ENCODE measurements at places on chromosomes 4 and X.

GRCh38 chr4:39932776-39933402 is 44.8 kb downstream of the PDS5A start:
- no peak for DNase-seq

- DNase-seq: no peak
These were observed 12.4 kb downstream of the PLP1 start for GRCh38 chrX:103789004-103789403.

GRCh38 chrX:13397878-13398818 is 78.3 kb upstream of the ATXN3L start:
- no peak for DNase-seq

GRCh38 chrX:110055616-110056015 is 52.7 kb downstream of the TMEM164 start:
- no peak for DNase-seq

DNA sequence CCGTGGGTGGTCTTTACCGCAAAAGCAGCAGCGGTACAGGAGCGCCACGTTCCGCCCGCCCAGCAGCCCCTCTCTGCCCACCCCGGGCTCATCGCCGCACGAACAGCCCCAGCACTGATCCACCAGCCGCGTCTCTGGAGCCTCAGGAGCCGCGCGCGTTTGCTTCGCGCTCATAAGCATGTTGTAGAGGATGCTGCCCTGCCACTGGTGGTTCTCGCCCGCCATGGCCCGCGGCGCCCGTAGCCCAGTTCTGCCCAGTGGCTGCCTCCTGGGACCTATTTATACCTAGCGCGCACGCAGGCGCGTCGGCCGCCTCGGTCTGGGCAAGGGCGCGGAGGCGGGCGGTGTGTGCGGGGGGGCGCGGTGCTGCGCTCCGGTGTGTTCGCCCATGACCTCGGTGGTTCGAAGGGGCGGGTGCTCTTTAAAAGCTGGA is at the start of gene NR0B1:
Gene NR0B1 (minus strand): TSS at position 252 of the 433 bp plus-strand sequence. CDS start 27 bp downstream, at position 225.
- no peak for DNase-seq

DNA sequence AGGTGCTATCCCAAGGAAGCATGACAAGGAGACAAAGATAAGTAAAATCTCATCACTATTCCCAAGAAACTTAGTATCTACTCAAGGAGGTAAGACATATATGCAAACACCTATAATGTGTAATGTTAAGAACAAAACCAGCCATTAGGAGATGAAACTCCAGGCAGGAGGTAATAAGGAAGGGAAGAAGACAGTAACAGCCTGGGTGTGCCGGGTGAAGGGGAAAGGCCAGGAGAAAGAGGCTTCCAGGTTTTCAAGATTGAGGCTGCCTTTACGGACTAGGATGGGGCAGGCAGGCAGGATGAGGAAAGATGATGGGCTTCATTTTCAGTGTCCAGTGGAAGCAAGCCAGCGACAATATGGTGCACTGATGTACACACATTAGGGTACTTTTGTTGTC is 62.5 kb downstream of the LEF1 start:
- no peak for DNase-seq

- no peak for DNase-seq
These were observed 120.3 kb downstream of the UNC5C start for GRCh38 chr4:95428291-95429070.

DNA sequence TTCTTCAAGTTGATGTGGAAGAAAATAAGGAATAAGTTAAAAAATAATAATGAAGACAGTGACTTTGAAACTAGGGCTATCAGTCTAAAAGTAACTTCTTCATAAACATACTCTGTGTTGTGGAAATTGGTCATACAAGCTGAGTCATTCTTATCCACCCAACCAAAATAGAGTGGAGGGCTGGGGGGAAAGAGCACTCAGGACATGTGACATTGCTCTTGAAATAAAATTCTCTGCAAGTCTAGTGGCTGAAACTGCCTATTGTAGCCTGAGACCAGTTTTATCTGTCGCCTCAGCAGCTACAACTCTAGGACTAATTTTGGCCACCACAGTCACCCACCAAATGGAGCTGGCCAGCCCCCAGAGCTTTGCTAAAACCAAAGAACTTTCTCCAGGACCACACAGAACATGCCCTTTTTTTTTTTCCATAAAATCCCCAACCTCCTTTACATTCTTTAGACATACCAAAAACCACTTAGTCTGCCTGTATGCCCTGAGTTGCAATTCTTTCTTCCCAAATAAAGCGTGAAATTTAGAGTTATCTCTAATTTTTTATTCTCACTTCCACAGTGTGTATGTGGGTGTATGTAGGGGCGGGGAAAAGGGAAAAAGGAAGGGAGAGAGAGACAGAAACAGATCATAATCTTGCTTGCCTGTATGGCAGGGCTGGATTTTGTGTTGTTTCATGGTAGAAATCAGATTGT is 23.0 kb upstream of the SLC25A4 start:
- no peak for DNase-seq

DNA sequence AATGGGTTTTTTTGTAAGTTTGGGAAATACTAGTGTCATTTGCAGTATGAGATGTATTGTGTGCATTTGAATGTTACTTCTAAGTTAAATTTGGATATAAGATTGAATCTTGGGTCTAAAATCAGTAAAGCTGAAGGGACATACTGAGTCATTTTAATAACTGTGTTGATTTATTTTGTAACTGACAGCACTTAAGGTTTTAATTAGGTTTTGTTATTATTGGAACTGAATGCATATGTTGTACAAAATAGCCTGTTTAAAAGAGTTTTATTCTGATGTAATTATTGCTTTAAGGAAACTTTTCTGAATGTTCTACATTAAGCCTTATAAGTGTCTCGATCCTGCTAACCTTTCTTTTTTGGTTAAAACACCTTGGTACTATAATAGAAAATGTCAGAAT is 396.6 kb downstream of the MAPK10 start:
- DNase-seq: no peak
